ENCODE measurements at places on chromosomes 5 and 9.
A peak's percentile ranks its signal among the peaks of the same experiment; 100 is the strongest.

DNA sequence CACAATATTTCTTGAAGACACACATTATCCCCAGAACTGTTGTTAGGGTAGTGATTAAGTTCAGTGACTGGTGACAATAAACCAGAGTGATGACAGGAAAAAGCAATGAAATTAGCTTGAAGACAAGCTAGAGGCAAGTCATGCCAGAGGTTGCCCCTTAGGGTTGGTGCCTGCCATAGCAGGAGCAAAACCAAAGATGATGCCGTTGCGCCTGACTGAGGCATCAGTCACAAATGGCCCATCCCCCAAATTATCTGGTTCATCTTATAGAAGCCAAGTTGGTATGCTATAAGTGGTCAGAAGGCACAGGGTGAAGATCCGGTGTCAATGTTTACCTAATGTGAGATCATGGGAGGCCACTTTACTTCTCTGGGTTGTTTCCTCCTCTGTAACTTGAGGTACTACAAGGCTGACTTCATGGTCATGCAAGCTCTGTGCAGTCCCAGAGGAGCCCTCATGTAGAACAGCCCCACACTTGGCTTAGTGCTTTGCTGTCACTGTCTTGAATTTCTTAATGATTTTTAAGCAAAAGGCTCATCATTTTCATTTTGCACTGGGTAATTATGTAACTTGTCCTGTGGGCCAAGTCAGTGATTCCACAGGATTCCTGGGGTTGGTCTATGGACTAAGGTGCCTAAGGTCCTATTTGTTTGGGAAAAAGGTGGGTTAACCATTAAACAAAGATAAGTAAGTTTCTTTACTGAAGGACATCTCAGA is 211.3 kb downstream of the MAN2A1 start:
- no peak for DNase-seq

- no peak for DNase-seq
These were observed 672.9 kb downstream of the NR2F1-AS1 start for GRCh38 chr5:92907938-92908606.

DNA sequence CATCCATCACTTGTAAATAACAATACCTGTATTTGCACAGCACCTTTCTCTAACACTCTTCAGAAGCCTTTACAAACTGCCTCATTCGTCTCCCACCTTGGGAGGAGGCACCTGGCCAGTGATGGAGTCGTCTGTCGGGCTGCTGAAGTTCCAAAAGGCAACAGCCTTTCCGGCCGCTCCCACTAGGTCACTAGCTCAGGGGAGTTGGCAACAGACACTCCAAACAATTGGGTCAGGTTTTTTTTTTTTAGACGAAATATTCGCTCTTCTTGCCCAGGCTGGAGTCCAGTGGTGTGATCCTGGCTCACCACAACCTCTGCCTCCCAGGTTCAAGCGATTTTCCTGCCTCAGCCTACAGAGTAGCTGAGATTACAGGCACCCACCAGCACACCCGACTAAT is 4.0 kb downstream of the DAP start:
- DNase-seq: no peak

- DNase-seq: no peak
These were observed 151.5 kb downstream of the SEMA6A start for GRCh38 chr5:116423141-116423540.

DNA sequence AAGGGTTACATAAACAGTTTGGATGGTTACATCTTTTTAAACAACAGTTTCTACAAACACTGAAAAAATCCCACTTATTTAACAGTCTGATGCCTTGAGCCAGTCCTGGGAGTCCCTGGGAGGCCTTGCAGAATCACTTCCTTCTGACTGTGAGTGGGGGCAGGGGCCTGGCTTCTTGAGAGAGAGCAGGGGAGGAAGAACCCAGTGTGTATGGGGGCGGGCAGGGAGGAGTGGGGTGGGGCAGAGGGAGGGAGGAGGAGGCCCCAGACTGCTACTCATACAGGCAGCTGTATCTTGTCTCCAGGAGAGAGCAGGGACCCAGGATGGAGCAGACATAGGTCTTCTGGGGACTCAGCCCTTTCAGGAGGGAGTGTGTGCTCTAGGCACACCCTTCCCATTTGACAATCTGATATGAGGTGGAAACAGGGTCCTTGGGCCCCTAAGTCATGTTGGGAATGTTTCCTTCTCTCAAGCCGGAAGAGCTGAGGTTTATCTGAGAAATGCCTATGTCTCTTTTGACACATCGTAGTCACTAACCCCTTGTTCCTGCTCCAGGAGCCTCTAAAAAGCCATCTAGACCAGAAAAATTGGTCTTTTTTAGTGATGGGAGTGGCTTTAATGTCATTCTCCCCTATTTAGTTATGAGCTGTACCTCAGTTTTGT is 52.8 kb downstream of the IRF1 start:
- peak; percentile 79 for DNase-seq

- DNase-seq: no peak
These were observed 151.1 kb upstream of the ANKRD55 start for GRCh38 chr5:56384186-56384585.

DNA sequence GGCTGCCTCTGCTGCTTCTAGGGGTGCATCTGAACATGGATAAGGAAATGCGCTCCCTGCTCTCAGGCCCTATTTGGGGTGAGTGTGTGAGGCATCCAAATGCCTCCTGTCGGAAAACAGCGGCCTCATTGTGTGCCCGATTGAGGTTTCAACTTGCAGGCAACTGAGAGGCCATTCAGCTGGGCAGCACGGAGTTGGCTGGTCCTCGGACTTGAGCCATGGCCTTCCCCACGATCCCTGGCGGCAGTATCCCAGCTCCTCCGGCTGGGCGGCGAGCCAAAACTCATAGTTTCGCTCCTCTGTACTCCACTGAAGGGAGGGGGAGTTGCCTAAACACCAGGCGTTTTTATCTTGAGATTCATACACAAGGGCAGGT is 597.3 kb upstream of the SGCD start:
- DNase-seq: peak; percentile 19

- DNase-seq: no peak
These were observed 216.7 kb downstream of the NFIB start for GRCh38 chr9:14097215-14097614.

- no peak for DNase-seq
These were observed 252.7 kb downstream of the CEMIP2 start for GRCh38 chr9:71515626-71516025.

- no peak for DNase-seq
These were observed 56.2 kb downstream of the ABHD17B start for GRCh38 chr9:71854811-71855210.

GRCh38 chr5:56329652-56330051 is 96.5 kb upstream of the ANKRD55 start:
- DNase-seq: no peak

DNA sequence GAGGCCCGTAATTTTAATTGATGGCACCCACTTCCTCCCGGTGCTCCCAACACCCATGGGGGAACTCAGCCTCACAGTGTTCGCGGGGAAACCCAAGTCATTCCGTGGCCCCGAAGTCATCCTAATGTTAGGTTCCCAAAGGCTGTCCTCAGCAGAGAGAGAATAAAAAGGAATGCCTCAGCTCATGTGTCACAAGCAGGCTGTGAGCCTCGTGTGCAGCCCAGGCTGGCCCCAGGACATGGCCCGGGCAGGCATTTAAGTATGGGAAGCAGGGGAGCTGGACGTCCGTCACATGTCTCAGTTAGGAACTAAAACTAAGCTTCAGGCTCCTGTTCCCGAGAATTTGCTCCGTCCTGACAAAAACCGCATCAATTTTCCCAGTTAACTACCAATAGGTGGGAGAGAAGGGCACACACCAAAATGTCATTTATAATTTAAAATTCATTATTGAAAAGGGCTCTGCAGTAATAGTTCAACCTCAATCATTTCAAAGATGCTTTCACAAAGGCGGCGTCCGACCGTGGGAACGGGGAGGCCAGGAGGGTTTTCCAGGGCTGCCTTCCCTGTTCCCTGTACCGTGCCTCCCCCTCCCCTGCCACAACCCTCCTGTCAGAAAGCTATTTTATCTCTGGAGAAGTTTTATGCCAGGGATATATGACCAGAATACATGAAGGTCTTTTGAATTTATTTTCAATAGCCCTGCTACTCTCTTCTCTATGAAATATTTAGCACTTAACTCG is 137.3 kb downstream of the FSTL4 start:
- no peak for DNase-seq

- no peak for DNase-seq
These were observed 507 bp upstream of the GPSM1 start for GRCh38 chr9:136326761-136327303.

- no peak for DNase-seq
These were observed 11.3 kb downstream of the SMARCA2 start for GRCh38 chr9:2026220-2026997.
